Cortex of kidney (tissue), 1 donor: ENCODE measurements at places on chromosomes 1 and 21.

DNA sequence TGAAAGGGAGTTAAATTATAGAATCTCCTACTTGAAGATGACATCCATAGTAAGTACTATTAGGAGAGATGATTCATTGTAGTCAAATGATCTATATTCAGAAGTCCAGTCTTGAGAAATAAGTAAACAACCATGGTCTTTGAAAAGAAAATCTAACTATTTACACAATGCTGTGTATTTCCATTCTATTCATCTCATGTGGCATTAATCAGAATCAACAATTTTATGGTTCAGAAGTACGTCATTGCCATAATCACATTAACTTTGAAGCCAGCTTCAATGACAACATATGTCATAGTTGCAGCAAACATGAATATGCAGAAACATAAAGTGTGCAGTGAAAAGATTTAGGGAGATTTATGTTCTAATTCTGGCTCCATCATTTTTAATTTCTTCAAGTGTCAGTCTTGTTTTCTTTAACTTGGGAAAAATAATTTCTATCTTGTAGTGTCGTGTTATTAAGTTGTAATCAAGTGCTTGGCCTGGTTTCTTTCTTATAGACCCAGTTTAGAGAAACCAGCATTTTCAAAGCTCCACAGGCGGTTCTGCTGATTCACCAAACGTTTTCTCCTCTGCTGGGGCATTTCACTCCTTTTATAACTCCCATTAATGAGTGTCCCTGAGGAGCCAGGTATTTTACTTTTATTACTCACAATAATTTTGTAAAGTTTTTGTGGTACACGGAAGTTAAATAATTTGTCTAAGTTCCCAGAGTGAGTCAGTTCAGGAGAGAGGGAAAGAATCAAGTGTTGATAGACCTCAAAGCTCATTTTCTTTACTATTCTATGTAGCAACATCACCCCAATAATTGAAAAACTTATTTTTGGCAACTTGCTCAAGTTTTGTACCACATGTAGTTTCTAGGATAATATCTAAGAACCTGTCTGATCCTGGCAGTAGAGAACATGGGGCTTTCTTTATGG lies 35.9 kb upstream of the PTGS2 start:
- no peak for DNase-seq

DNA sequence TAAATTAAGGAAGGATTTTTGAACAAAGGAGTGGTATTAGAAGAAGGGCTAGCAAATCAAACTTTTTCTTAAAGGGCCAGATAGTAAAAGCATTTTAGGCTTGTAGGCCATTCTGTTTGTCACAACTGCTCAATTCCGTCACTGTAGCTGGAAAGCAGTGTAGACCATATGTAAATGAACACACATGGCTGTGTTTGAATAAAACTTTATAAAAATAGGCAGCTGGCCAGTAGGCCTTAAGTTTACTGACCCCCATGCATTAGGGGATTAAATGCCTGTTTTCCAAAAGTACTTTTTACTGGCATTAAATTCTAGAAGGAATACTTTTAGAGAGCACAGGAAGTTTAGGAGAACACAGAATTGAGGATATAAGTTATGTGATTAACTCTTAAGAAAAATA lies 8.9 kb downstream of the IVNS1ABP start:
- no peak for DNase-seq

DNA sequence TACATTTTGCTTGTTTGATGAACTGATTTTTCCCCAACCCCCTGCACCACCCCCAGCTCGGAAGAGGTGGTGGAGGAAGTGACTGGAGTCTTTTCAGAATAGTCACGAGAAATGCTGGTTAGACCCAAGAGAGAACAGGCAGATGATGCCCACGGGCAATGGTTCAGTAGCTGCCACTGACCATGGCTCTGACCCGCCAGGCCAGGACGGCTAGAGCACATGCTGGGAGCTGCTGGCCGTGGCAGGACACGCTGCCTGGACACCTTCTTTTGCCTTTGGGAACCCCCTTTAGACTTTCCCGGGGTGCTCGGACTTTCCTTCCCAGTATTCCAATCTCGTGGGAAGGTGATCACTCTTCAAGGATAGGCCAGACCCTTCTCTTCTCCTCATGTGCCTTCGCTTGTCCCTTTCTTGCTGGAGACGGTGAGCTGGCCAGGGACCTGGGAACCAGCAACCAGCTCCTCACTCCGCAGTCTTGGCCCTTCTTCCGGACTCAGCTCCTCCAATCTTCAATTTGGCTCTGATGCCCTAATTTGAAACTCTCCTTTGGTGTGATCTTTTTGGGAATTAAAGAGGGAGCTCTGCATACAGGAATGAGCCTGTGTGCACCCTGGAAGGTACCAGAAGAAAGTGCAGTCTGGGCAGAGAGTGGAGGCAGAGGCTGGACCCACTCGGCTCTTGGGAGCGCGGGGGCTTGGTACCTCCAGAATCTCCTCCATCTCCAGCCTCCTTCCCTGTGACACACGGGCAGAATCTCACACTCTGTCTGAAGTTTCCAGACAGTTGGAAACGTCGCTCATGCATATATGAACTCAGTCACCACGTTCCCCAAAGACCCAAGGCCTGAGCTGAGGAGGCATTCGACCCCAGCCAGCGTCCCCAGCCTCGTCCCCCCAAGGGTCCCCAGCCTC lies 4.0 kb upstream of the PDE9A start:
- DNase-seq: no peak

- no peak for DNase-seq
Observed at GRCh38 chr1:23385119-23385621, 15.5 kb upstream of the ZNF436 start.
